Natural killer cell treated with Interleukin-12 subunit alpha and Interleukin-12 subunit beta and Interleukin-15 and Interleukin-18, amount 100 ng/mL, for 72 hours (primary cell): ENCODE measurements at places on chromosomes 13 and 19. TPM values are rescaled to one million over a fixed set of nuclear protein-coding genes. Genes with fewer than 3 reads are reported as not detected.

HCN2 gene
- 0.64 TPM for total RNA-seq

SIGLECL1 gene
- not detected for total RNA-seq

- DNase-seq = no peak
Observed at GRCh38 chr19:6227156-6227935, 52.4 kb downstream of the MLLT1 start.

IZUMO2 gene
- not detected for total RNA-seq

DNA sequence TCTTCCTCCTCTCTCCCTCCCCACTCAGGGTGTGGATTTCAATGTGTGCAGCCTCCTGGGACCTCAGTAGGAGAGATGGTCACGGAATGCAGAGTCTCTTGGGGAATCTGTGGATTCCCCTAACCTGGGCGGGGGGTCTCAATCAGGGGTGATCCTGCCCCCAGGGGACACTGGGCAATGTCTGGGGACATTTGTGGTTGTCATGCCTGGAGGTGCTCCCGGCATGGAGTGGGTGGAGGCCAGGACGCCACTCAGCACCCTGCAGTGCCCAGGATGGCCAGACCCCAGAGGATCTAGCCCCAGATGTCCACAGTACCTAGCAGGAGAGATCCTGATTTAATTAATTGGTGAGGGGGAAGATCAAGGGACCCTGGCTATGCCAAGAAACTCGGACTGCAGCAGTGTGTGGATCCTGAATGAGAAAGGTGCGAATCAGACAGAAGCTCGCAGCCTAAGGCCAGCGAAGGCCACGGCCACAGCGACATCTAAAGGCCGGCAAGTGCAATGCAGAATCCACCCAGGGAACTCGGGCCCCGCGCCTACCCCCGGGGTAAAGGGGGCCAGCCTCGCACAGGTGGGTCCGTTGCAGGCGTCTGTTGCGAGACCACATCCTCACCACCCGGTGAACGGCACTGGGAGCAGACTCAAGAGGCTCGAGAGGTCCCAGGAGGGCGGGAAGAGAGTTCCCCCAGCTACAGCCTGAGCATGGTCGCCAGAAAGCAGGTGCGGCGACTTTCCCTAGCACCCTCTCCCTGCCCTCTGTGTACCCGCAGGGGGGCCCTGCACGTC lies 88.8 kb downstream of the GNG7 start:
- DNase-seq = peak; percentile 78

IGFL2 gene
- not detected for total RNA-seq

RAB4B gene
- total RNA-seq = 83.3 TPM

GRCh38 chr19:44570984-44571684 lies 41.7 kb upstream of the CEACAM20 start:
- DNase-seq = peak; percentile 76

GRCh38 chr13:100588331-100589177 lies at the start of gene GGACT:
Gene GGACT, minus strand, starts transcription at chr13:100588789. Its CDS starts 56,198 bp downstream, at chr13:100532591.
- DNase-seq = peak; percentile 89

GRCh38 chr19:4974880-4975469 lies 6.1 kb downstream of the KDM4B start:
- DNase-seq = no peak

DNA sequence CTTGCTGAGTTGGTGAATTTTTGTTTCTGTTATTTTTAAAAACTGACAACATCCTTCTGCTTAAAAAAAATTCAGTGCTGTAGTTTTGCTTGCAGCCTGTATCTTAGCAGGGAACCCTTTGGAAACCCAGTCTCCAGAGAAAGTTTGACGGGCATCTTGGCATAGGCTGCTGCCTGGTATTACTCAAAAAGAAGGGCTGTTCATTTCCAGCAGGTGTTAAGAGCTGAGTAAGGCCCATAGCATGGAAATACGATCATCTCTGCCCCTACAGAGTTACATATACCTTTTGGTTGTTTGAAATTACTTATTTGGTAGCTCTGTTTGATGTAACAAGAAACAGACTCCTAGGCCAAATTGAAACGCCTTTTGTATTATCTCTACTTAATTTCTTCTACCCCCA lies 41.5 kb downstream of the URI1 start:
- DNase-seq = no peak

DNA sequence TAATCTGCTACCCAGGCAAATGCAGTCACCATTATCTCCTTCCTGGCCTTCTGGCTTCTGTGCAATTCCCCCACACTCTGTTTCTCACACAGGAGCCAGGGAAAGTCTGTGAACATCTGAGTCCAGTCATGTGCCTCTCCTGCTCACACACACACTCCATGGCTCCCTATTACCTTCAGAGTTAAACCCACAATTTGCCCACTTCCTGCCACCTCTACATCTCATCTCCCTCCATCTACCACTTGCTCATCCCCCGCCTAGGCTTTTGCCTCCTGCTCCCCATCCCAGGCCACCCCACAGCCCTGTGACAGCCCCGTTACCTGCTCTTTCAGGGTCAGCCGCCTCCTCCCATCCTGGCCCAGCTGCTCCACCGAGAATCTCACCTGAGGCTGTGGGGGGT lies 13.5 kb downstream of the IL12RB1 start:
- DNase-seq = no peak

- no peak for DNase-seq
Observed at GRCh38 chr13:102564564-102564963, 32.2 kb upstream of the TPP2 start.

SWSAP1 gene
- 3.0 TPM for total RNA-seq

ICAM5 gene
- total RNA-seq = 0.83 TPM

DNA sequence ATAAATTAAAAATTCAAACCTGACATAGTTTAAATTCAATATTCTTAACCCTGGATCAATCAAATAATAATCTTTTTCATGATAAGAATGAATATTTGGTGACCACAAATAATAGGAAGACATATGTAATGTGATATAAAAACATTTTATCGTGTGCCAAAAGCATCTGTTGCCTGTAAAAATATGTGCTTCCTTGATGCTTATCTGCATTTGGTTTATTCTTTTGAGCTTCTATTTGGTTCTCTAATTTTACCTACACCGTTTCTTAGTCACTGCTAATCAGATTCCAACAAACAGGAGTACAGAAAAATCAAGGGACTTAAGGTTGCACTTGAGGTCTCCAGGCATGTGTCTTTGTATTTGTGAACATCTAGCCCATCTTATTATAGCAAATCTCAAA lies 274.5 kb downstream of the DCT start:
- DNase-seq = no peak

- no peak for DNase-seq
Observed at GRCh38 chr13:62997696-62998095, 1582.0 kb upstream of the PCDH20 start.

CLIP3 gene
- 0.76 TPM for total RNA-seq

GRCh38 chr19:42246143-42246921 lies 3.9 kb upstream of the GSK3A start:
- DNase-seq = no peak

DNA sequence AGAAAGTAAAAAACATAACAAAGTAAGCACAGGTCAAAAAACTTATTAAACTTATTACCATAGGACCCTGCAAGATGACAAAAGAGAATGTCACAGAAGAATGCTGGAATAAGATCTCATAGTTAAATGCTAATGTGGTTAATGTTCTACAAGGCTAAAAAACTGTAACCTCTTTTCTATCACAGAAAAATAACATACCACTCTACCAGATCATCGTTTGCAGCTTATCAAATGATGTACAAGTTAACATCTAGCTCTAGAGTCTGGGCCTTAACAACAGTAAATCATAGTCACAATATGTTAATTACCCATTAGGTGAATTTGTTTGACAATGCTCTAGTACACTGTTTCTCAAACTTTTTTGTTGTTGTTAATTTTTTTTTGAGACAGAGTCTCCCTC lies 53.0 kb downstream of the NUFIP1 start:
- DNase-seq = no peak

DNA sequence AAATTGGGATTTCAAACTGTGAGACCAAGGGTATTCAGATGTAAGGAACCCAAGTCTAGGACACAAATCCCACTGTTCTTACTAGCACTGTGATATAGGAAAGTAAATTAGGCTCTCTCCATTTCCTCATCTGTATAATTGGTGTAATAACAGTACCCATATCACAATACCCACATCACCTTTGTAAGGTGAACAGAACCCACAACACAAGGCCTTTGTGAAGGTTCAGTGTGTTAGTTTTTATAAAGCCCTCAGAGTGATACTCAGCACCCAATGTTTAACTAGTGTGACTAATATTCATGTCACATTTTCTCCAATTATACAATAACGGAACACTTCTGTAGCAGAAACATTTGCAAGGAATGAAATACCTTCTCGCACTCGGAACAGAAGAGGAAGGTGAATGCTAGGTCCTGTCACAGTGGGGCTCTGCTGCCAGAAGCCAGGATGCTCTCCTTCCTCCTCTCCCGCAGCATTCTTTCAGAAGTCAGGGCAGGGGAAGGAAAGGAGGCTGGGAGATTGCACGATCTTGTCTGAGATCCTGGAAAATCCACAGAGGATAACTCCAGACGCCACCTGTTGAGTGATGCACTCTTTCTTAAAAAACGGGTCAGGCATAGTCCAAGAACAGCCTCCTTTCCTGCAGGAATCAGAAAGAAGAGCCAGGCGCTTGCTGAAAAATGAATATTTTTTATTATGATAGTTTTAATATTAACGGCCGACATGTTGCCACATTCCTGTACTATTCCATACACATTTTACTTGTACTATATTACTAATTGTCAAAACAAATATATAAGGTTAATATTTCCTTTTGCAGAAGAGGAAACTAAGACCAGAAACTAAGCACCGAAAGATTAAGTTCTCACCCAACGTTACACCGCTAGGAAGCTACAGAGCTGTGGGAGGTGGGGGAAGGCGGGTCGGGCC lies 762 bp downstream of the ZNF45 start:
- no peak for DNase-seq

DNA sequence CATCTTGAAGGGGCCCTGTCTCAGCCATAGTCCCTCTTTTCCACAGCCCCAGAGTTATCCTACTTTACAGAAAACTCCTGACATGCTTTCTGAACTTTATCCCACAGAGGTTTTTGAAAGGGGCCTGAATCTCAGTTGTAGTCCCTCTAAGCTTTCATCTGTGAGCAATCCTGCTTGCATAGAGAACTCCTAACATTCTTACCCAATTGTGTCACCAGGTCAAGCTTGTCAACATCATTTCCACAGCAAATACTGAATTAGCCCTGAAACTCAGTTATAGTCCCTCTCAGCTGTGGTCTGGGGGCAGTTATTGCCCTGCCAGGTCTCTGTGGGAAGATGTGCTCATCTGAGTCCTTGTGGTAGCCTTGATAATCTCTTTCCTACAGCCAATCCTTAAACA lies 2190.3 kb upstream of the PCDH20 start:
- no peak for DNase-seq

GRCh38 chr13:33743438-33744368 lies 74.2 kb upstream of the RFC3 start:
- DNase-seq = no peak

FLT1 gene
- total RNA-seq = 1.3 TPM

DNA sequence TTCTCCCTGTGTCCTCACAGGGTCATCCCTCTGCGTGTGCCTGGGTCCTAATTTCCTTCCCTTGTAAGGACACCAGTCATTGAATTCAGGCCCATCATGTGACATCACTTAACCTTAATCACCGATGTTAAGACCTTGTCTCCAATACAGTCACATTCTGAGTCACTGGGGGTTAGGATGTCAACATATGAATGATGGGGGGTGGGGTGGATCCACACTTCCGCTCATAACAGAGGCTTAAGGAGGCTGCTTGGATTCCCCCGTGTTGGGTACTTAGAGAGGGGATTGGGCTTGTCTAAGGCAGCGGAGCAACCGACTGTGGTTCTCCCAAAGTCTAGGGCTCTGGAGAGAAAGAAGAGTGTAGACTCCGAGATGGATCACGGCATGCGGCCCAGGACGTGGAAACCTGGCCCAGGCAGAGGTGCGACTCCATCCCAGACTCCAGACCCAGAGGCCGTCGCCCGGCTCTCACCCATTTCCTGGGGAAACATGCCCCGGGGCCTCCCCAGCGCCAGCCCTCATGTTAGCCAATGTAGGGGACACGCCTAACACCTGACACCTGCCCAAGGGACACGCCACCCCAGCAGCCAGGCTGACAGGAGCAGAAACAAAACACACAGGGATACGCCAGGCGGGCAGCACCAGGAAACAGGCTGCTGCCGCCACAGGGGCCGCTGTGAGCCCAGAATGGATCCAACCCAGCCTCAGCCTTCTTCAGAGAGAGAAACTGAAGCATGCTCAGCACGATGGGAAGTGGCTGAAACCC lies 17.1 kb upstream of the IGLON5 start:
- no peak for DNase-seq

DNA sequence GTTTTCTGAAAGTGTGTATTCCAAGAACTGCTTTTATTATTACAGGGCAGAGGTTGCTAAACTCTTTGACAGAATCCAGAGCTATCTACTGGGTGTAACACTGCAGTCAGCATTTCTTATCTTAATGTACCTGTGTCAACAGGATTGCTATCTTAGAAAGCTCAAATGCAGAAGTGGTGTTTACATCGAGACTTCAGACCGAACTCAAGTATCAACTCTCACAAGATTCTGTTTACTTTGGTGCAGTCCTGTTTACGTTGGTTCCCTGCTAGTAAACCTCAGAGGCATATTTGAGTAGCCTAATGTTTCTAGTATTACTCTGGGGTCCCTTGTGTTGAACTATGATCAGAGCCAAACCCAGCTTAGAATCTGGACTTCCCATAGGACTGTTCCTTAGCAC lies 20.5 kb downstream of the SLC15A1 start:
- no peak for DNase-seq

APLP1 gene
- total RNA-seq = 1.9 TPM

DNA sequence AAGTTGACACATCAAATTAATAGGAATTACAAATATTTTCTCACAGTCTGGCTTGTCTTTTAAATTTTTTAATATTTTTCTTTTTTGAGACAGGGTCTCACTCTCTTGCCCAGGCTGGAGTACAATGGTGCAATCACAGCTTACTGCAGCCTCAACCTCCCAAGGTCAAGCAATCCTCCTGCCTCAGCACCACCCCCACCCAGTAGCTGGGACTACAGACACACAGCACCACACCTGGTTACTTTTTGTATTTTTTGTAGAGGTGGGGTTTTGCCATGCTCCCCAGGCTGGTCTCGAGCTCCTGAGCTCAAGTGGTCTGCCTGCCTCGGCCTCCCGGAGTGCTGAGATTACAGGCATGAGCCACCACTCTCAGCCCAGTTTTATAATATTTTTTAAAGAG lies 72.0 kb downstream of the SPATA13 start:
- DNase-seq = no peak

- DNase-seq = no peak
Observed at GRCh38 chr19:5588441-5588840, 20.7 kb upstream of the TINCR start.

GRCh38 chr19:10640361-10640760 lies 13.8 kb upstream of the ILF3 start:
- DNase-seq = no peak

GAS6 gene
- not detected for total RNA-seq

N4BP2L1 gene
- total RNA-seq = 23.9 TPM

GRCh38 chr13:101157261-101157660 lies 259.0 kb downstream of the NALCN start:
- DNase-seq = no peak

OR4F17 gene
- not detected for total RNA-seq

- no peak for DNase-seq
Observed at GRCh38 chr19:48896191-48896720, 2.3 kb downstream of the TULP2 start.

- no peak for DNase-seq
Observed at GRCh38 chr19:29682236-29682895, 17.1 kb downstream of the PLEKHF1 start.

FCER2 gene
- total RNA-seq = 0.78 TPM
